ENCODE measurements at places on chromosomes 11 and 22.
A peak's percentile ranks its signal among the peaks of the same experiment; 100 is the strongest.

DNA sequence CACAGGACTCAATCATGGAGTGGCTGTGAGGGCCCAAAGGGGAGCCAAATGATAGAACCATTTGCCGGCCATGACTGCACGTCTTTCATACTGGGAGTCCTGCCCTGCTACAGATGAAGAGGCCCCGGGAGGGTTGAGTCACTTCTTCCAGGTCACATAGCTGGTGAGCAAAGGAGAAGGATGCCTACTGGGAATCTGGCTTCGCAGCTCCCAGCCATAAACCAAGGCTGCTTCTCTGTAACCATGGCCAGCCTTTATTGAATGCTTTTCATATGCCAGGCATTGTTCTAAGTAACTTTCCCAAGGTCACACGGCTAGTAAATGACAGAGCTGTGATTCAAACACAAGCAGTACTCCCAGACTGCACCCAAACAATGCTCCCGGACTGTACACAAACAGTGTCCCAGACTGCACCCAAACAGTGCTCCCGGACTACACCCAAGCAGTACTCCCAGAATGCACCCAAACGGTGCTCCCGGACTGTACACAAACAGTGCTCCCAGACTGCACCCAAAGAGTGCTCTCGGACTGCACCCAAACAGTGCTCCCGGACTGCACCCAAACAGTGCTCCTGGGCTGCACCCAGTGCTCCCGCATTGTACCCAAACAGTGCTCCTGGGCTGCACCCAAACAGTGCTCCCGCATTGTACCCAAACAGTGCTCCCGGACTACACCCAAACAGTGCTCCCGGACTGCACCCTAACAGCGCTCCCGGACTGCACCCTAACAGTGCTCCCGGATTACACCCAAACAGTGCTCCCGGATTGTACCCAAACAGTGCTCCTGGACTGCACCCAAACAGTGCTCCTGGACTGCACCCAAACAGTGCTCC is 89.8 kb downstream of the FBXO7 start:
- no peak for DNase-seq

GRCh38 chr11:11670574-11670973 is 48.8 kb upstream of the GALNT18 start:
- DNase-seq, result no peak

DNA sequence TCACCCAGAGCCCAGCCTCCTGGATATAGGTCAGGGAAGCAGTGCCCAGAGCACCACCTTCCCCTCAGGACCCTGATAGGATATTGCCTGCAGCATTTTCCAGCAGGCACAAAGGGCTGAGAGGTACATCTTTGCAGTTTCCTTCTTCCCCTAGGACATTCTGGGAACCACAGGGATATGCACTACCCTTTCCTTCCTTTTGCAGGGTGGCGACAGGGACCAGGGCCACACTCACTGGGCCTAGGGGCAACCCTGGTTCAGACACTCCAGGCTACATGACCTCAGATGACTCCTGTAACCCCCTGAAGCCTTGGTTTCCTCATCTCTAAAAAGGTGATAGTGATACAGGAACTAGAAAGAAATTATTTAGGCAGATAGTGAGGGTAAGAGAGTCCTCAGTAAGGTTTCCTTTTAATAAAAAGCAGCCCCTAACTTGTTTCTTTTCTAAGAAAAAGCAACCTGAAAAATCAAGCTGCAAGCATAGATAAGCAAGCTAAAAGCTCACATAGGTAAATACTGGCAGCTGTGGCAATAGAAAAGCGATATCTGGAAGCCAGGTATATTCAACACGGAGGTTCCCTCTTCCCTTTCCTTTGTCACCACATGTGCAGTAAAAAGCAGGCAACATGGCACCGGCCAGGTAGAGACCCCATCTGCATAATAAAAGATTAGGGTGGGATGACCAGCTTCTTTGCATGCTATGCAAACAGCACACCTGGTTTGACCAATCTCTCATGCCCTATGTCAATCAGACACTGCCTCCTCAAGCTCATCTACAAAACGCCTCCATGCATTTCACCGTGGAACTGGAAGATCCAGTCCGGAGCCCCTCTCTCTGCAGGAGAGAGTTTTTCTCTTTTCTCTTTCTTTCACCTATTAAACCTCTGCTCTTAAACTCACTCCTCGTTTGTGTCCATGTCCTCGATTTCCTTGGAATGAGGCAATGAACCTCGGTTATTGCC is 13.2 kb upstream of the MRGPRX2 start:
- no peak for DNase-seq

- peak; percentile 43 for DNase-seq
These were observed 32.2 kb upstream of the PLET1 start for GRCh38 chr11:112292785-112293407.

GRCh38 chr22:33539902-33540751 is 380.1 kb downstream of the LARGE1 start:
- peak; percentile 18 for DNase-seq

DNA sequence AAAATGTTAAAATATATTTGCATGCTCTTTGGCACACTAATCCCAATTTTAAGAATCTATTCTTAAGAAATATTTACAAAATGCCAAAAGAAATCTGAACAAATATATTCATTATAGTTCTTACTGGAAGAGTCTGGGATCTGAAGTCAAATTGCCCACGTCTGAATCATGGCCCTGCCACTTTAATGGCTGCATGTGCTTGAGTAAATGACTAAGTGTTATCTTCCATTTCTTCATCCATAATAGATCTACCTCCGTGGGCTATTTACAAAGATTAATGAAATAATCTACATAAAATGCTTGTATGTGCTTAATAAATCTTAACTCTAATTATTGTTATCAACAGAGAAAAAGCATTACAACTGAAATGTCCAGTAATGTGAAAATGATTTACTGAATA is 24.5 kb upstream of the DKK3 start:
- DNase-seq, result no peak

GRCh38 chr11:18491924-18492323 is 34.8 kb downstream of the TSG101 start:
- no peak for DNase-seq

GRCh38 chr22:49269371-49269770 is 558.3 kb downstream of the BRD1 start:
- no peak for DNase-seq

GRCh38 chr11:104594228-104594958 is 303.9 kb downstream of the CASP12 start:
- DNase-seq, result no peak

DNA sequence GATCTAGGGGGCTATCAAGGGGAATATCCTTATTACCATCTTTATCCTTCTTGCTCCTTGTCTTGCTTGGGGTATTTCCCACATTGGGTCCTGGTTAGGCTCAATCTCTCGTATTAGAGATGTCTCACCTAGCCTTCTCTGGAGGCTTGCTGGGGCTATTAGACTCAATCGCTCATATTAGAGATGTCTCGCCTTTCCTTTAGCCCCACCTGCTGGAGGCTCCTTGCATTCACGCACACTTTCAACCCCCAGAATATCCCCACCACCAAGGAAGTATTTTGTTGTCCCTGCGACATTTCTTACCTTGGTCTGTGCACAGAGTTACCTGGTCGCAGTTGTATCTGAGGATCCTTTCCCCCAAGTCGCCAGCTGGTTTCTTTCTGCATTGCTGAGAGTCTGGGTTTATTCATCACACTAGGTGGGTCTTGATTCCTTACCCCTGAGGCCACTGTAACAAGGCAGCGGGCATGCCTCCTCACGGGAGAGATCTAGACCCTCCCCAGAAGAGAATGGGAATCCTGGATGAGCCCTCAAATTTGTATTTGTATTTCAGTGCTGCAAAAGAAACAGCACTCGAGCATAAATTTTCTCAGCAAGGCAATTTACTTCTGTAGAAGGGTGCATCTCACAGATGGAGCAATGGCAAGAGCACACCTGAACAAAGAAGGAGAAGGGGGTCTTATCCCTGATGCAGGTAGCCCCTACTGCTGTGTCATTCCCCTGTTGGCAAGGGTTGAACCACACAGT is 15.9 kb upstream of the HYLS1 start:
- DNase-seq, result no peak

GRCh38 chr11:14617241-14618027 is 26.2 kb upstream of the PDE3B start:
- DNase-seq, result no peak

GRCh38 chr22:37932821-37933578 is 20.4 kb downstream of the C22orf23 start:
- peak; percentile 82 for DNase-seq

DNA sequence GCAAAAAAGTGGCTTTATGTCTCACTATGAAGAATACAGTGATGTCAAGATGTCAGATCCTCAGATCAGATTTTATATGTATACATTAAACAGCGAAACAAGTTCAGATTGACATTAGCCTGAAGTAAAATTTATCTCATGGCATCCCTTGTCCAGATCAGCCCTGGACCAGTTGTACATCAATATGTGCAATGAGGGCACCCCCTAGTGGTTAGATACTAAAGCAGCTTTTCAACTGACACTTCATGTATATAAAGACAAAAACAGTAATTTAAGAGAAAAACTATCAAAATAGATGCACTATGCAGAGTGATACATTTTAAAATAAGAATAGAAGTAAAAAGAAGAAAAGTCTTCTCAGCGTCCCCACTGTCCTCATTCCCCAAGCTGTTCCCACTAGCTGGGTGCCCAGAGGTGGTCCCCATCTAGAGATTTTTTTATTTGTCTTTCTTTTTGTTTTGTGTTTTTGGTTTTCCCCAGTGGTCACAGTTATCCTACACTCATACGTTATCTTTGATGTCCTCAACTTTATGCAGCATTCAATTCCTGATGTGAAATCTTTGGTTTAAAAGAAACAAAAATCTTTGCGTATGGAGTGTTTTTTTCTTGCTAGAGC is 2193.4 kb upstream of the RAG2 start:
- peak; percentile 8 for DNase-seq

- no peak for DNase-seq
These were observed 115.0 kb downstream of the SLC1A2 start for GRCh38 chr11:35304386-35304775.

DNA sequence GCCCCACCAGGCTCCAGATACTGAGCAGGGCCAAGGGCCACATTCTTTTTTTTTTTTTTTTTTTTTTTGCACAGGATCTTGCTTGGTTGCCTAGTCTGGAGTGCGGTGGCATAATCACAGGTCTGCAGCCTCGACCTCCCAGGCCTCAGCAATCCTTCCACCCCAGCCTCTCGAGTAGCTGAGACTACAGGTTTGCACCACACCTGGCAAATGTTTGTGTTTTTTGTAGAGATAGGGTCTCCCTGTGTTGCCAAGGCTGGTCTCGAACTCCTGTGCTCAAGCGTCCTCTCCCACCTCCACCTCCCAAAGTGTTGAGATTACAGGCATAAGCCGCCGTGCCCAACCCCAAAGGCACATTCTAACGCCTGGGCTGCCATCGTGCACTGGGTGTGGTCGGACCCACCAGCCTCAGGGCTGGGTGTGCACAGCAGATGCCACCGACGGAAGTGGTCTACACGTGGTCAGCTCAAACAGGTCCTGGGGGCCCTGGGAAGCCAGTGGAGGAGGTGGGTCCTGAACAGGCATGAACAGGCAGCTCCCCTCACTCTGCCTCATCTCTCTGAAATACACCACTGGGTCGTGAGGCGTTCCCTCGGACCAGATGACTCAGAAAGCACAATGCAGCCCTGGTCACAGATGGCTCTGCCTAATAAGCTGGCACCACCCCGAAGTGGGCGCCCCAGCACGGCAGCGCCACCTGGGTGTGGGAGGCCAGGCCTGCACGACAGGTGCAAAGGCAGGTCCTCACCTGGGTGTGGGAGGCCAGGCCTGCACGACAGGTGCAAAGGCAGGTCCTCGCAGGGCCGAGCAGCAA is 5.1 kb upstream of the B4GALNT4 start:
- no peak for DNase-seq

DNA sequence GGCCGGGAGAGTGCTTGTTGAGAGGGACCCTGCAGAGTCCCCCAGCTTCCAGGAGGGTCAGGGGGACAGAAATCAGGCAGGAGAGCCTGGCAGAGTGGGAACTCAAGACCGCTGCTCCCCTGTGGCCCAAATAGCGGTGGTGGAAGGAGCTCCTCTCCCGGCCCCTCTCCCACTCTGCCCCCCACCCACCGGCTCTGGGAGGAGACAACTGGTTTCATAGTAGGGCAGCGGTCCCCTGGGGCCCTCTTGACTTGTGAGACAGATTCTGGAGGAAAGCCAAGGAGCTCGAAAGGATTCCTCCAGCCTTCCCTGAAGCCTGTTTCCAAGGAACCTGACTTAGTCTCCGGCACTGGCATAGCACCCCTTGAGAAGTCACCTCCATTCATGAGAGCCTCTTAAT is 10.1 kb downstream of the PKNOX2 start:
- DNase-seq, result peak; percentile 36

- DNase-seq, result peak; percentile 78
These were observed 345.4 kb downstream of the BUD13 start for GRCh38 chr11:116427337-116427902.

GRCh38 chr11:111840143-111840542 is 31.2 kb downstream of the ALG9 start:
- no peak for DNase-seq

DNA sequence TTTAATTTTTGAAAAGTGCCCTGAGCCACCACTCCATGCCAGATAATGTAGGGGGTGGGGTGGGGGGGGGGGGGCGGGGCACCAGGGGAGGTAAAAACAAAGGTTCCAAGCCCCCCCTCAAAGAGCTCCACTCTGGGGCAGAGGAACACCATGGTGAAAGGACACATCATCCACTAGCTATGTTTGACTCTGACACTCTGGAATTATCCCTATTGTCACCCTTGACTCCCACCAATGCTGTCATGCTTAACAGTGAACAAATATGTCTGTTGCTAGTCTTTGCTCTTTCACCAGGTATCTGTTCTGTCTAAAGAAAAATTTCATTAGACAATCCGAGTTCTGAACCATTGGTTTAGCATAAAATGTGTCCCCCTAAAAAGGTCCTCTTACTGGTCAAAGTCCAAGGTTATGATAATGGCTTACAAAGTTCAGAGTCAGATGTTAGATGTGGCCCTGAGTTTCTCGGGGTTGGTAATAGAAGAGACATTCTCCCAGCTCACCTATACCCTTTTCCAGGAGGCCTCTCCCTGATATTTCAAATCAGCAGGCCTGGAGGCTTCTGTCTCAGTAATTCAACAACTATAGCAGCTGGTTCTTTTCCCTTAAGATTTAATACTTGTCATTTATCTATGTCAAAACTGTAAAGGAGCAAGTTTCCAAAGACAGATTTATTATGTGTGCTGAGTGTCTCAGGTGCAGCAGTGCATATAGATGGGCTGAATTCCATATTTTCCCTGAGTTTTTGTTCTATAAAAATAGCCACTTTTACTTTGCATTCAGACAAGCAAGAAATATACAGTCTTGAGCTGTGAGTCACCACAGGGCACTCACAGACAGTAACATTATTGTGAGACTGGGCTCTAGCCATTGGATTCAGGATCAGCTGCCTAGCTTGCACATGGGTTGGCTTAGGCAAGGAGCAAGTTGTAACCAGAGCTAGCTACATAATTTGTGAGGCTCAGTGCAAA is 174.1 kb downstream of the CSNK2A3 start:
- DNase-seq, result peak; percentile 8

Measured in DMS79 treated with DMSO at 0.1 percent for 48 hours (cell line).